ENCODE measurements at places on chromosomes 6 and 20. TPM values are rescaled to one million over a fixed set of nuclear protein-coding genes. Genes with fewer than 3 reads are reported as not detected.

Gene DEFB132
- not detected for total RNA-seq

- peak; percentile 56 for DNase-seq
Measured at GRCh38 chr6:139230391-139230840, 61.4 kb downstream of the TXLNB start.

DNA sequence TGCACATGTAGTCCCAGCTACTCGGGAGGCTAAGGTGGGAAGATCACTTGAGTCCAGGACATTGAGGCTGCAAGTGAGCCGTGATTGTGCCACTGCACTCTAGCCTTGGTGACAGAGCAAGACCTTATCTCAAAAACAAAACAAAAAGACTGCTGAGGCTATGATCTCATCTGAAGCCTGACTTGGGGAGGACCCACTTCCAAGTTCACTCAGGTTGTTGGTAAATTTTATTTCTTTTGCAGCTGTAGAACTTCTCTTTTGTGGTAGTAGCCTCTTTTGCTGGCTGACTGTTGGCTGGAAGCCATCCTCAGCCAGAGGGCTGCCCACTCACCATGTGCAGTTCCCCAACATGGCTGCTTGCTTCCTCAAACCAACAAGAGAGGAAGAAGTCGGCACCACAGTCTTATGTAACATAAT lies 36.8 kb upstream of the ME1 start:
- no peak for DNase-seq

Gene MEI4
- total RNA-seq, result not detected

GRCh38 chr20:47031821-47032220 lies 137.2 kb downstream of the EYA2 start:
- no peak for DNase-seq

GRCh38 chr6:44415873-44416502 lies 28.5 kb downstream of the CDC5L start:
- DNase-seq, result no peak

- no peak for DNase-seq
Measured at GRCh38 chr6:60991427-60992028, 1294.5 kb downstream of the KHDRBS2 start.

Gene COL9A3
- 2.0 TPM for total RNA-seq

Gene UBD
- not detected for total RNA-seq

DNA sequence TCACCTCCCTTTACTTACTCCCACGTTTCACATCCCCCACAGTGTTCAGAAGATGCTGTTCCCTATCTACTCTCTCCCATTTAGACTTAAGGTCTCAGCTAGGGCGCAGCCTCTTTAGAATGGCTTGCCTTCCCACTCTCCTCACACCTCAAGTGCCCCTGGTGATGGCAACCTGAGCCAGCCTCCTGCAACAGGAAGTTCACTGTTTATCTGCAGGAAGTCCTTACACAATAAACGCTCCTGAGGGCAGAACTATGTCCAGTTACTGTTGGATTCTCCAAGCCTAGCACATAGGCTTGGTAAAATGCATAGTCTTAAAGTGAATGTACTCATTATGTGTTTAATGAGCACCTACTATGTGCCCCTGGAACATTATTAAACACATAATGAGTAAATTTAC lies 21.9 kb upstream of the RAB22A start:
- no peak for DNase-seq

Gene SAMD5
- total RNA-seq, result 11.6 TPM

DNA sequence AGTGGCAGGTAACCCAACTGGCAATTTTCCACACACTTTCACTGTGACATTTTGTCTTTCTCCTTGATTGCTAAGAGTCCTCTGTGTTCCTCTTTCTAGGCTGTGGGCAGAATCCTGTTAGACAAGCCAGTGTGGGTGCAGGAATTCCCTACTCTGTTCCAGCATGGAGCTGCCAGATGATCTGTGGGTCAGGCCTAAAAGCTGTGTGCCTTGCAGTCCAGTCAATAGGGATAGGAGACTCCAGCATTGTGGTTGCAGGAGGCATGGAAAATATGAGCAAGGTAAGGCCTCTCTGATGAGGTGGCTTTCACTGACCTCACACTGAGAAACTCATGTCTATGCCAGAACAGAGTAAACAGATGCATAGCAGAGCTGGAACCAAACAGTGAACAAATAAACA lies 5.1 kb downstream of the ACAT2 start:
- no peak for DNase-seq

GRCh38 chr6:166520905-166521834 lies 65.3 kb downstream of the RAMACL start:
- DNase-seq, result no peak

DNA sequence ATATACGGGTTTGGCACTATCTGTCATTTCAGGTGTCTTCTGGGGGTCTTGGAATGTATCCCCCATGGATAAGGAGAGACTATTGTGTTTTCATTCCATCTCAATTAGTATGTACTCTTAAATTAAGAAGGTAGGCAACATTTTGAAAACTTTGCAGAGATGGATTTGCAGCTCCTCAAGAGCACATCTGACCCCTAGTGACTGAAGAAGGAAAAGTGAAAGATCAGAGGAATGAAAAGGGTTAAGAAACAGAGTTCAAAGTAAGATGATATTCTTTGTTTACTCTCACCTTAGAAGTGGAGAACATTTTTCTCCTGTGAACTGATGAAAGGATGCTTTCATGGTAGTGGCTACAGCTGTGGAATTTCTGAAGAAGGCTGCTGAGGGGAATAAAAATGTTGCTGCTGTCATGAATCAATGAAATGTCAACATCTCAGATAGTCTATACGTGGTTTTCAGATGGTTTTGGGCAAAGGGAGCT lies 41.5 kb downstream of the SH3BGRL2 start:
- DNase-seq, result no peak

- DNase-seq, result no peak
Measured at GRCh38 chr6:52927451-52927850, 18.0 kb upstream of the GSTA3 start.

Gene TREM2
- 0.61 TPM for total RNA-seq

Gene ALDH5A1
- total RNA-seq, result 2.4 TPM

DNA sequence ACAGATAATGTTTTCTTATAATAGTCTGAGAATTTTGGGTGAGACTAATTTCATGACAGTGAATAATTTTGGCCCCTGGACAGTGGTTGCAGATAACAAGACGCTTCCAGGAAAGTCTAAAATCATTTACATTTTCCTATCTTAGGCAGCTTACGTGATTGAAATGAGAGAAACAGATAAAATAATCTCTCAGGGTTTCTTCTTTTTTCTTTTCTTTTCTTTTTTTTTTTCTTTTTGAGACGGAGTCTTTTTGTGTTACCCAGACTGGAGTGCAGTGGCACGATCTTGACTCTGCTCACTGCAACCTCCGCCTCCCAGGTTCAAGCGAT lies 4.2 kb upstream of the SERPINB1 start:
- DNase-seq, result no peak

Gene TRIM40
- total RNA-seq, result not detected

Gene SLC32A1
- total RNA-seq, result not detected

DNA sequence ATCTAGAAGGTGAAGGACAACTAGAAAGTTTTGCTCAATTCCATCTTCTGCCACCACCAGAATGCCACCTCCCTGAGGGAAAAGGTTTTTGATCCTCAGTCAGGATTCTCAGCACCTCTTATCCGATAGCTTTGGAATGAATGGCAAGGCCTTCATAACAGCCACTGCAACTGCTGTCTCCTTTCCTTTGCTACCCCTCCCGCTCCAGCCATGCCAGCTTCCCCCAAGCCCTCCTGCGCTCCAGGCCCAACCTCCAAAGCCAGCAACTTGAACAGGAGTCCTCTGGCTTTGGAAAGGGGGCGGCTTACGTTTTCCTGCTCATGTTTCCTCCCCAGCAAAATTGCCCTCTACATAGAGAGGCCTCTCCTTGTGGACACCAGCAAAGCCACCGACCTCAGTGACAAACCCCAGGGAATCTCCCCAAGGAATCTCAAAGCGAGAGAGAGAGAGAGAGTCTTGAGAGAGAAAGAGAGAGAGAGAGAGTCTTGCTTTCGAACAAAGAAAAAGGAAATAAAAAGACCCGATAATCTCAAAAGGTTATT lies 420 bp upstream of the BTN2A1 start:
- peak; percentile 81 for DNase-seq

Gene SLC17A9
- 2.1 TPM for total RNA-seq

GRCh38 chr6:48401016-48401415 lies 290.0 kb upstream of the PTCHD4 start:
- no peak for DNase-seq

DNA sequence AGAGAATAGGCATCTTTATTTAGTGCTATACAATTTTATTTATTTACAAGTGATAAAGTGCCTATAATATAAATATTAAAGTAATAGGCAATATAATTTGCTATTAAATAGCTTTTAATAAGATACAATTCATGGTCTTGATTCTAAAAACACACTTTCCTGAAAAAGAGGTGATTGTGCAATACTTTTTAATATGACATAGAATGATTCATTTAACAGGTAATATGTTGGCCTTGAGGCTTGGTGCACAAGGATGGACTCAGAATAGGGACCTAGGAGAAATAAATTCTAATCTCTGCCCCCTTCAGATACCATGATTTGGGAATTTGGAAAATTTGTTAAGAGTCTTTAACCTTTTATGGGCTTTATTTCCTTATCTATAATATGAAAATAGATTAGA lies 149.9 kb upstream of the FUT9 start:
- no peak for DNase-seq

GRCh38 chr6:31723245-31723979 lies at the start of gene MPIG6B:
MPIG6B (plus strand) TSS chr6:31723373; CDS start chr6:31723384, 11 bp downstream.
- DNase-seq, result peak; percentile 71

- no peak for DNase-seq
Measured at GRCh38 chr6:139003751-139004150, 15.7 kb upstream of the REPS1 start.

DNA sequence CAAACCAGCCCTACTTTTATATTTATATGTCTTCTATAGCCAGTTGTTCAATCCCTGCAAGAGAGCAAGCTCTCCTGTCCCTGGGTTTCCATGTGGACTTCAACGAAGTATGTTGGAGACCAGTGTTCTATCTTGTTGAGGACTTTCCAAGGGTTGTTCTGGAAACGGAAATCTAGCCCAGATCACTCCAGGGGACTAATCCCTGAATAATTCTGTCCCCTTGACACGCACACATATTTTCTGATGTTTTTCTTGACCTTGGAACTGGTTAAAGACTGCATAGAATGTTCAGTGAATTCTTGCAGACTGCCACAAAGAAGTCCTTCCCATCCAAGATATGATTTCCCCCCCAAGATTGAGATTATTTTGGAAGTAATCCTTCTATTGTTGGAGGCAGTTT lies 9.5 kb upstream of the MYLK2 start:
- no peak for DNase-seq

Gene COL19A1
- total RNA-seq, result 6.1 TPM

DNA sequence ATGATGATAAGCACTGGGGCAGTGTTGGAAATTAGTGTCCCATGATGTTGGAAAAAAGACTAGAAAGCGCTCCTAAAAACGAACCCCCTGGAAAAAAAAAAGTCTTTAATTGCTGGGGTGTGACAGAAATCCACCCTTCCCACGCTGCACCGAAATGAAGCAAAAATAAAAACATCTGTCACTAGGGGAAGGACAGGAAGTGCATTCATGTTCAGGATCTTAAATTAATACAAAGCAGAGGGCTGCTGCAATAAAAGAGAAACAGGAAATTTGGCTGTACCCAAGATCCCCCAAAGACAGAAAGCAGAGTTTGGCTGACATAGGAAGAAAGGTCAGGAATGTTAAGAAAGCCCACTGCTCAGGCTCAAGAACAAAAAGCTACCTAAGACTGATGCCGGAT lies 333.9 kb downstream of the TBC1D32 start:
- no peak for DNase-seq

Gene MICAL1
- total RNA-seq, result 23.0 TPM

GRCh38 chr6:30676660-30677285 lies 4.0 kb upstream of the DHX16 start:
- DNase-seq, result no peak

DNA sequence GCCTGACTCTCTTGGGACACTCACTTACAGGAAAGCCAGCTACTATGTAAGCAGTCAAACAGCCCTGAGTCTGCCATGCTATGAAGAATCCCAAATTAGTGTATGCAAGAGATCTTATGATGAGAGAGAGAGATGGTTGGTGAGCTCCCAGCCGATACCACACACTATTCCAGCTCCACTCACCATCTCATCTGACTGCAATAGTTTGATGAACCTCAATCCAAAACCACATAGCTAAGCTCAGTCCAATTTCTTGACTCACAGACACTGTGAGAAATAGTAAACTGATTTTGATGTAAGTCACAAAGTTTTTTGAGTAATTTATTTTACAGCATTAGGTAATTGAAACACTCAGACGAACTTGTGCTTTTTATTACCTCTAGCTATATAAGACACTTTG lies 441.4 kb downstream of the COL12A1 start:
- no peak for DNase-seq

Gene SGK2
- total RNA-seq, result 0.23 TPM

DNA sequence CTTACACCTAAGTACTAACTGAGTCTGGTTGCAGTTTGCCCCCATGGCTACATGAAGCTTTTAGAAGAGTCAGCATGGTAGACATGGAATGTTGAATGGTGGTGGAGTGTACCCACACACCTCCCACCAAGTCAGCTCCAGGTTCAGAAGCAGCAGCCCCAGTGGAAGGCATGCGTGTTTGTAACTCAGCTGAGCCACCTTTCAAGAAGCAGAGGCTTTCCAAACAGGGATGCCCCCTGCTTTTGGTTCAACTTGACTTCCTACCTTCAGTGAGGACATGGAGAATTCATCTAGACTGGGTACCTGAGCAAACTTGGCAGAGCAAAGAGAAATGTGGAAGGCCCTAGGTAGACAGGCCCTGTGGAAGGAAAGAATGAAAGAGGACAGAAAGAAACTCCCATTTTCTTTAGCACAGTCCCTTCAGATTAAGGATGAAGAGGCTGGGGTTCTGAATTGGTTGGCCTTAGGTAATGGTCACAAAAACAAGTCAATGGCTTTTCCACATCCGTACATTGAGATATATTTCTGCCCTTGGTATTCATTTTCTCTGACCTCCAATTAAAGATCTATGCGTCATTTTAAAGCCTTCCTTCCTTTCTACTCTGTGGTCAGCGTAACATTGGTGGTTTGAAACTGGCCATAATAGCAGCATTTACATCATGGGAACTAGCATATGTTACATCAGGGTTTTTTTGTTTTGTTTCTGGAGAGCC lies 53.2 kb downstream of the HFE start:
- no peak for DNase-seq

- peak; percentile 47 for DNase-seq
Measured at GRCh38 chr6:159463119-159463829, 229.8 kb downstream of the SOD2 start.

GRCh38 chr6:21496706-21497105 lies 96.8 kb upstream of the SOX4 start:
- no peak for DNase-seq

DNA sequence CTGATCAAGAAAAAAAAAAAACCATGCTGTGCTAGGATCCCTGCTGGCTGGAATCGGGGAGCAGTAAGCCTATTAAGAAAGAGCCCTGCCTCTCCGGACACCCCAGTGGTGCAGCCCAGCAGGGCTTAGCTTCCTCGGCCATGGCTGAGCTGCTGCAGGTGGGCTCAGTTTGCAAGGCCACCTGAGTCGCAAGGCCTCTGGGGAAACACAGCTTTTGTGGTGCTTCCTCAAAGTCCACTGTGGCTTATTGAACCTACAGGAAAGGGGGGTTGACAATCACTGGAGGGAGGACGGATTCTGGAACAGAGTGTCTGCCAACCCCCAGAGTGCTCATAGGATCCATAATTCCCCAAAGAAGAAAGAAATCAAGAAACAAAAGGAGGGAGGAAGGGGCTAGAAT lies 240.8 kb downstream of the SMOC2 start:
- DNase-seq, result no peak

GRCh38 chr20:62649140-62649539 lies 6.8 kb downstream of the SLCO4A1 start:
- DNase-seq, result no peak

Gene CDSN
- not detected for total RNA-seq

Gene RFX6
- not detected for total RNA-seq

Gene HLA-DPB1
- not detected for total RNA-seq

Gene BEND3
- total RNA-seq, result 7.1 TPM

- DNase-seq, result no peak
Measured at GRCh38 chr6:137810554-137811120, 56.4 kb upstream of the TNFAIP3 start.

Measured in SJCRH30 (cell line).